ENCODE measurements at places on chromosomes 11 and 22.

DNA sequence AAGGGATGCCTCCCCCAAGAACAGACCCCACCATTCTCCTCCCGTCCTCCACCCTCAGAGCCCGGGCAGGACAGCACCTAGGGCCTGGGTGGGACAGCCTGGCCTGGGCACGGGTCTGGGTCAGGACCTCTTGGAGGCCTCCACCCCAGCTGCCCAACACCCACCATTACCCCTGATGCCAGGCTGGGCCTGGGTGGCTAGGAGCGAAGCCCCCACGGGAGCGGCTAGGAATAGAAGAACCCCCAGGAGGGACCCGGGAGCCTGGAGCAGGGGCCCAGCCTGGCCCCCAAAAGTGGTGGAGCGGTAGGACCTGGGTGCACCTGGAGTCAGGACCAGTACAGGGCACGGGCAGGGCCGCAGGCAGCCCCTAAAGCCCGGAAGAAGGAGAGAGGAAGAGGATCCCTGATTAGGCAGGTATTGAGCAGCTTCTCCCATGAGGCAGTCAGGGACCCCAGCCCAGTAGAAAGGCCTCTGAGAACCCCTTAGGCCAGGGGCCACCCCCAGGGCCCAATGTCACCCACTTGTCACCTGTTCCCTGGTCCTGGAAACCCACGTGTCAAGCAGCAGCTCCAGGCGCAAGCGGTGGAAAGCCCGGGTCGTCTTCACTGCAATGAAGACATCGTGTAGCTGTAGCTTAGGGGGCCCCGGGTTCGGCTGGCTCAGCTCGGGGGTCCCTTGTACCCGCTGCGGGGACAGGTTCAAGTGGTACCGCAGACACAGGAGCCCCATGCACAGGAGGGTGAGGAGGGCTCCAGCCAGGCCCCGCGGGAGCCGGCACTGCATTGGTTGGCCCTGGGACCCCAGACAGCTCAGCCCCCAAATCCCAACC lies 575 bp downstream of the MFNG start:
- DNase-seq, result no peak

- no peak for DNase-seq
Observed at GRCh38 chr22:44419429-44419828, 78.6 kb downstream of the RTL6 start.

DNA sequence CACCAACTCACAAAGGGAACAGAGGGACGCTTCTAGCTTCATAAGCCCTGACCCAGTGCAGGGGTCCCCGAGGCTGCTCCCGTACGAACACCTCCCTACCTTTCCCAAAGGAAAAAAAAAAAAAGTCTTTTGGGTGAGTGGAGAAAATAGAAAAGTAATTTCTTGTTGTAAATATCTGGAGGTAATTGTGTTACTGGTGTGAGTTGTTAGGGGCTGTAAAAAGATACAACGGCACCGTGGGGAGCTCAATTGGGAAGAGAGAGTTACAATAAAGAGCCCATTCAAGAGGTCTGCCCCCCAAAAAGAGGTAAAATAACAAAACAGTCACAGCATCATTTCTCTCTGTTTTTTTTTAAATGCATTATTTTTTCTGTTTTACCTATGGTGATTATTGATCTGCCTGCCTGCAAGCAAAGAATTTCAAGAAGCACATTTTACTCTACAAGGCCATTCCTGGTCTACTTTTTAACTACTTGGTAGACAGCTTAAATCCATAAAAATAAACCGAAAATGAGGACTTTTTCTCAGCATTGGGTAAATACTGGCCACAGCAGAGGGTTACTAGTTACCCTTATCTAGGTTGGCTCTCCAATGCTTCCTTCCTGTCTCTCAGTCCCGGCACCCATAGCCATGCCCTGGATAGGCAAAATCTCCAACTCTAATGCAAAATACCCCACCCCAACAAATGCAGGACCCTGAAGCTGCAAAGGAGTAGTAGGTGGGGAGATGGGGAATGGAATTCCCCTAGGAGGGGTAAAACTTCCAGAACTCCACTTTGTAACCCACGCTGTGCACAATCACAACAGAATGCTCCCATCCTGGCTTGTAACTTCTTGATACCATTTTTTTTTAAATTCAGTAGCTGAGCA lies 3.1 kb downstream of the PAX6 start:
- DNase-seq, result no peak

- no peak for DNase-seq
Observed at GRCh38 chr11:78255919-78256318, 67.2 kb downstream of the USP35 start.

GRCh38 chr22:46171940-46172339 lies 21.6 kb downstream of the PPARA start:
- no peak for DNase-seq

GRCh38 chr11:128790196-128790595 lies 76.9 kb downstream of the KCNJ1 start:
- DNase-seq, result no peak

GRCh38 chr11:26860091-26860780 lies 133.7 kb upstream of the FIBIN start:
- no peak for DNase-seq

DNA sequence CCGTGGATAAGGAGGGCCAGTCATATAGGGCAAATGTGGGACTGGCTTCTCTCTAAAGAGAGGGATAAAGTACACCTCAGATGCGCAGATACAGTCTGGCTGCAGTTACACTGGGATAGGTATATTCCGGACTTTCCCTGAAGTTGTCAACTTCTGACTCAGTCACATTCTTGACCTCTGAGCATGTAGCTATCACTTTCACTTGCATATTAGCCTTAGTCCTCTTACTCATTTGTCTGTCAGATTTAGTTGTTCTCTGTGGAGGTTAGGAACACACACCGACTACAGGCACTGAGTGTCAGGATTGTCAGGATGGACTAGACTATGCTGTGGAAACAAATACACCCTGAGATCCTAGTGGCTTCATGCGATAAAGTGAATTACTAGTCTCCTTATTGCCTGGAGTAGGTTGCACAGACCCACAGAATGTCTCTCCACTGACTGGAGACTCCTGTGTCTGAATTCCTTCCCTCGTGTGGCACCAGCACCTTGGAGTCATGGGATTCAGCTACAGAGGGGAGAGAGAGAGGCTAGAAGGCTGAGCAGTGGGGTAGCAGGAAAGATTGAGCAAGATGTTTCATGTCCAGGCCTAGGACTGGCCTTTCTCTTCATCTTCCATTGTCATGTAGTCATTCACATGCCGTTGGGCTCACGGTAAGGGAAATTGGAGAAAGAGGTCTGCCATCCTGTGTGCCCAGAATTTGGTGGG lies 654.3 kb downstream of the NTM start:
- no peak for DNase-seq

- DNase-seq, result no peak
Observed at GRCh38 chr22:37330200-37331033, 48.1 kb downstream of the CYTH4 start.

GRCh38 chr11:64241491-64242374 lies 838 bp downstream of the FKBP2 start:
- no peak for DNase-seq

DNA sequence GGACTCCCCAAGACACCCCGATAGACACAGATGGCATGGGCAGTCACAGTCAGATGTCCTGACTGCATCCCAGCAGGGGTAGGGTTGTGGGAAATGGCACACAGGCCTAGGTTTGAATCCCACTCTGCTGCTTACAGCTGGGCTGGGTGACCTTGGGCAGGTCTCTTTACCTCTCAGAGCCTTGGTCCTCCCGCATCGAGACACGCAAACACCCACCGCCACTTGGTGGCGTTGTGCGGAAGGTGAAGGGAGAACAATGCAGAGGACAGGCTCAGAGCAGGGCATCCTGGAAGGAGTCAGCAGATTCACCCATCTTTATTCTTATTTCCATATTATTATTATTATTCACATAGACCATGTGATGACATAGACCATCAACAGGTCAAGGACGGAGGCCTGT lies 140.5 kb downstream of the MIAT start:
- DNase-seq, result no peak

DNA sequence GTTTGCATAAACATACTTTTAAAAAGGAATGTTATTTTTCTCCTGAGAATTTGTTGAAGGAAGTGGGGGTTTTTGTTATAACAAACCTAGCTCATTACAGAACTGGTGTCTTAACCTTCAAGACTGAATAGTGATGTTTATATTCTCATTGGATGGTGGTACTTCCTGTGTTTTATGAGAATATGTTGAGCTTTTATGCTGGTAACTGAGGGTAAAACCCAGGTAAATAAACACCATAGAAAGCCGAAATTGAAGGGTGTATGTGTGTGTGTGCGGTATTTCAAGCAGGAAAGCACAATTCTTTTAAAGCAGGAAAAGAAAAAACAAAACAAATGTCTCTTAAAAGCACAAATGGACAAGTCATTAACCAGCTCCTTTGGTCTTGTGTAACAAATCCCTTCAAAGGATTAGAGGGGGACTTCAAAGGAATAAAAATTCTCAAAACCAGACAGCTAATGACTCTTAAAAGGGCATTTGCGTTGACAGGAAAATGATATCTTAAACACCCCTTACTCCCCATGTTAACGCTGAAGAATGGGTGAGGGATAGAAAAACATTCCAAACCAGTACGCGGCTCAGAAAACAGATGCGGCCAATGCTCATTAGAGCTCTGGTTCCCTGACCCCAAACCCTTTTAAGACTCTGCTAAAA lies 23.8 kb downstream of the LMO2 start:
- no peak for DNase-seq

DNA sequence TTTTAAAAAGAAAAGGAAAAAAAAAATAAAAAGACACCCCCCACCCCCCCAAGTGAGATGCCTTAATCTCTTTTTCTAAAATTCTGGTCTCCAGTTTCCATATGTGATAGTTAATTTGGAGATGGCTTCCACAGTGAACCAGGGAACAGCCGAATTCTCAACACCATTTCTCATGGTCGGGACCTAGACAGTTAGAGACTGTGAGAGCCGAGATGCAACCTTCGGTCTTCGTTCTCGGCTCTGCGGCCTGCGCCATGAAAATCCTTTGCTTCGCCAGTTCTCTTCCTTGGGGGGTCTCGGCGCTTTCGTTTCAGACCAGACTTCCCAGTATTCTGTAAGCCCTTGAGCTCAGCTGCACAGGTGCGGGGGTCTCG lies 723 bp downstream of the CACNG2 start:
- no peak for DNase-seq

- no peak for DNase-seq
Observed at GRCh38 chr22:50684501-50684900, 11.9 kb downstream of the SHANK3 start.

GRCh38 chr11:44618561-44619425 lies 53.3 kb downstream of the CD82 start:
- no peak for DNase-seq

DNA sequence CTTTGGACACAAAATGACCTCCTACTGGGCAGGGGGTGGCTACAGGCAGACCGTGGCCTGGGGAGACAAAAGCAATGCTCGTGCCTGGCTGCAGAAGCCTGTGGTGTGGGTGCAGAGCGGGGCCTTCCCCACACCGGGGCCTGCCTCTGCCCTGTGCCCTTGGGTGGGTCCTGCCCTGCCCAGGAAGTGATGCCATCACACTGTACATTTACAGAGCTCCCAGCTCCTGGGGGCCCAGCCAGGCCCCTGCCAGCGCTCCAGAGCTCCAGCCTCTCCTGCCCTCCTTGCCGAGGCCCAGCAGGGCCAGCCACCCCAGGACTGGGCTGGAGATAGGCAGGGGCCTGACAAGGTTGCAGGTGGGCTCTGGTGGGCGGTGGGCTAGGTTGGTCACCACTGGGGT lies 40.1 kb downstream of the MUC5B start:
- DNase-seq, result no peak

- no peak for DNase-seq
Observed at GRCh38 chr11:60310407-60310998, 16.6 kb upstream of the MS4A6E start.

DNA sequence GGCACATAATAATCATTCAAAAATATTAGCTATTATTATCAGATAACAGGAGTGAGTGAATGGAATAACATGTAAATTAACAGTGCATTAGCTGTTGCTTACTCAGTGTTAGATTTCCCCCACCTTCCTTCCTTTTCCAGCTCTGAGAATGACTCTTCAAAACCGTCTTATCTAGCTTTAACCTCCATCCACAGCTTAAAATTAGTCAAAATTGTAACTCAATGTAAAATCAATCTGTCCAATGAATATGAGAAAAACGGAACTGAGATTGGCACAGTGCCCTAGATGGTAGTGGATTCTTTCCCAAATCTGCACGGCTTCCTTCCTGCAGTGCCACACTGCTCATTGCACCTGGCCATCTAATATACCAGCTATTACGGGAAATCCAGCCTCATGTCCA lies 156.8 kb upstream of the BDNF start:
- no peak for DNase-seq

DNA sequence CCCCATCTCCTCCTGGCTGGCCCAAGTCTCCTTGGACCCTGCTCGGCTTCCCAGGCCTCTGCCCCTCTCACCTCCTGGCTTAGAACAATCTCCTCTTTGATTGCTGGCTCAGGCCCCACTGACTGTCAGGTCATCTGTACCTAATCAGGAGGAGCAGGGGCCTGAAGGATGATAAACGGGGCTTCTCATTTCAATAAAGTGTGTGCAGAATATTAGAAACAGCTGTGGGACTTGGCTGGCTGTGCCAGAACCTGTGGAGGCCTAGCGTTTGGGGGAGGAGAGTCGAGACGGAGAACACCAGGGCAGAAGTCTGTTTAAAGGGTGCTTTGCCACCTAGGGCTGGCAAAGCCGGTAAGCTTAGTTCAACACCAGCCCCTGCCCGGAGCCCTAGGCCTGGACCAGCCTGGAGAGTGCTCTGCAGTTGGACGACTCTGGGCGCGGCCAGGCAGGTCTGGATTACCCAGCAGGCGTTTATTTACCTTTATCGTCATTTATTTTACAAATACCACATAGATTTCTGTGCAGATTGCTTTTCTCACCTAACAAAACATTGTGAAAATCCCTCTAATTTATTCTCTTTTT lies 10.1 kb upstream of the VSIG10L2 start:
- no peak for DNase-seq

DNA sequence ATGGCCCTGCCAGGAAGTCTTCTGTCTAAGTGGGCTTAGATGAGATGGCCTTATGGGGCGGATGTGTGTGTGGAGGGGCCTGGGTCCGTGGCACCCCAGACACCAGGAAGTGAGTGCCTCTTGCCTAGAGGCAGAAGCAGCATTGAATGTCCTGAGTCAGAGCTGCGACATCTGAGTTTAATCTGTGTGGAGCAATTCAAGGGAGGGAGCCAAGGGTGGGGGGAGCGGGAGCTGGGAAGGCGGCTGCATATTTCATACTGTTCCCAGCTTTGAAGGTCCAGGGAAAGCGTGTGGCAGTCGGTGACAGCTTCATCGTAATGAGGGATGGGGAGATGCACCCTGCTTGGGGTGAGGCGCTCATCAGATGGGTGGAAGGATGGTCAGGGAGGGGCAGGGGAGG lies 73.5 kb upstream of the THY1 start:
- DNase-seq, result no peak

GRCh38 chr22:44125421-44125820 lies 55.3 kb upstream of the PARVG start:
- no peak for DNase-seq

GRCh38 chr11:93432247-93432646 lies 101.7 kb downstream of the DEUP1 start:
- DNase-seq, result no peak

DNA sequence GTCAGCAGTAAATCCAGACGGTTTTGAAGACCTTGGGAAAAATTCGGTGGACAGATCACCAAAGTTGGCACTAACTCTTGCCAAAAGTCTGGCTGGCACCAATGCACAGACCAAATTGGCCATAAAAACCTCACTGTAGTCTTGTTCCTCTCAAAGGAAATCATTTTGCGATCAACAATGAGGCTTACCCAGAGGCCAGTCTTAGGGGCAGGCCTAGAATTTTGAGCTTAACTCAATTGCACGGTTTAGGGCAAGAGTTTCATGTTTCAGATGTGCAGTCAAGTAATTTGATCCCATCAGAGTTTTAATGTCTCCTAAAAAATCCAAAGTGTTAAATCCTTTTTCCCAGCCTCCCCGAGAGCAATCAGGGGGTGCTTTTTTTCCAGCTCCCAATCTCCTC lies 19.0 kb downstream of the MPPED2 start:
- DNase-seq, result no peak
